ENCODE measurements at places on chromosomes 2 and 18.

GRCh38 chr2:143758629-143759330 is 629.6 kb downstream of the ARHGAP15 start:
- no peak for DNase-seq

DNA sequence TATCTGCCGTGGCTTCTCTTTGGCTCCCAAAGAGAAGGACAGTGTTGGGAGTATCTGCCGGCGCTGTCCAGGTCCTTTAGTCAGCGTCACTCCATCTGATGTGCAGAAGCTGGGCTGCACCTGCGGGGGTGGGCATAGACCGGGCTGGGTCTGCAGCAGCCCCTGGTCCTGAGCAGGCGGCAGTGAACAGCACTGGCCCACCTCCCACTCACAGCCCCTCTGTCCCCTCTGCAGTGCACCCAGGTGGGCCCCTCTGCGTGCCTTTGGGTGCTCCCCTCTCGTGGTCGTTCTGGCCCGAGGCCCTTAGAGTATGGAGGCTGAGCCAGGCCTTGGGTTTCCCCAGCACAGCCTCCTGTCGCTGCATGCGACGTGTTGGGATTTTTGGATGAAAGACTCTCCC is 95.7 kb downstream of the USP40 start:
- DNase-seq: peak; percentile 2

GRCh38 chr18:58473071-58473470 is 155.8 kb downstream of the ALPK2 start:
- DNase-seq: no peak

GRCh38 chr2:239534581-239535412 is 134.0 kb upstream of the HDAC4 start:
- no peak for DNase-seq

GRCh38 chr2:27297195-27297594 is 11.1 kb downstream of the UCN start:
- no peak for DNase-seq

All from CD8-positive, alpha-beta T cell (primary cell).